Stimulated activated CD4-positive, alpha-beta T cell treated with anti-CD3 and anti-CD28 coated beads, Interleukin-2, amount 100 ng/mL, for 48 hours (primary cell): ENCODE measurements at places on chromosomes 2 and 18.

- no peak for DNase-seq
Observed at GRCh38 chr18:79543861-79544385, 135.7 kb upstream of the CTDP1 start.

- DNase-seq: no peak
Observed at GRCh38 chr2:165522719-165523118, 53.2 kb downstream of the CSRNP3 start.

- no peak for DNase-seq
Observed at GRCh38 chr18:61379827-61380226, 46.6 kb downstream of the CDH20 start.

GRCh38 chr2:100814043-100814442 lies 5.9 kb upstream of the NPAS2 start:
- DNase-seq: no peak

DNA sequence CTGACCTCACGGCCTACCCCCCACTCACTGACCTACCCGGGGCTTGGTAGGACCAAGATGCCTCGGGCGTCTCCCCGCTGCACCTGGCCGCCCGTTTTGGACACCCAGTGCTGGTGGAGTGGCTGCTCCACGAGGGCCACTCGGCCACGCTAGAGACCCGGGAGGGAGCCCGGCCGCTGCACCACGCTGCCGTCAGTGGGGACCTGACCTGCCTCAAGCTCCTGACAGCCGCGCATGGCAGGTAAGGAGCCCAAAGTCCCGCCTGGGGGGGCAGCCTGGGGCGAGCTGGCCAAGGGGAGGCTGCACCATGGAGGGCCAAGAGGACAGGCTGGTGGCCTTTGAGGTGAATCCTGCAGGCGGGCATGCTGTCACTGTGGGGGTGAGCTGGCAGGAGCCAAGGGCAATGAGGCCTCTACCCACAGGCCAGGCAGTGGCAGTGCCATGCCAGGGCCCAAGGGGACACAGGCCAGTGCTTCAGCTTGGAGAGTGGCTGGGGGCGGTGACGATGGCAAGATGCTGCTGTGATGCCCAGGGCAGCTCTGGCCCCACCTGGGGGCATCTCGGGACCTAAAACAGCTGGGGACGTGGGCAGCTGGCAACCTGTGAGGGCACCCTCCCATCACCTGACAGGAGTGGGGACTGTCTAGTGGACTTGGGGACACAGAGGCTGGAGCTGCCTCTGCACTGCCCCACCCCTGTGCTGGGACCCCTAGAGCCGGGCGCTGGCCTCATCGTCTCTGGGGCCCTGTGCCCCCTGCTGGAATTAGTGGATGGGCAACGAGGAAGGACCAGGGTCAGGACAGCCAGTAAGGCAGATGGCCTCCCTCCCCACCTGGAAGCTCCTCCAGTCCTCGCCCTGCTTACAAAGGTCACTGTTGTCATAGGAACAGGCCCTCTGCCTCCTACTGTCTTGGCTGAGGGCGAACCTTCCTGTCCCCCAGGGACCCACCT lies 2.0 kb downstream of the ESPNL start:
- no peak for DNase-seq
